ENCODE measurements at places on chromosomes 5 and 9. TPM values are rescaled to one million over a fixed set of nuclear protein-coding genes. Genes with fewer than 3 reads are reported as not detected.

Gene GMCL2
- total RNA-seq = not detected

DNA sequence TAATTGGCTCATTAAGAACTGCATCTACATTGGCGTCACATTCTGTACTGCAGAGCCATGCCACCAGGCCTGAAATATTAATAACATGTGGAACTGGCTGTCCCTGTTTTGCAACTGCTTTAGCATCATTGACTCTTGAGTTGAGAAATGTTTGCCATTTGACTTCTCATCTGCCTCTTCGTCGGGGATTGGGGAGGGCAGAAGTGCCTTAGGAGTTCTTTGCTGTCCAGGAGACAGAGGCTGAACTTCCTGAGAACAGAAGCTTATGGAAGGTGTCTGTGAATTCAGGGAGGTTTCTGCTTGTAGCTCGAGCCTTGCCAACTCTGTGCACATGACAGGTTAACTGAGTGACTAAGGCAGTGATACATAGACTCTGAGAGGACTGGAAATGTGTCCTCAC is 265.0 kb downstream of the KIF4B start:
- ATAC-seq = peak; percentile 87

DNA sequence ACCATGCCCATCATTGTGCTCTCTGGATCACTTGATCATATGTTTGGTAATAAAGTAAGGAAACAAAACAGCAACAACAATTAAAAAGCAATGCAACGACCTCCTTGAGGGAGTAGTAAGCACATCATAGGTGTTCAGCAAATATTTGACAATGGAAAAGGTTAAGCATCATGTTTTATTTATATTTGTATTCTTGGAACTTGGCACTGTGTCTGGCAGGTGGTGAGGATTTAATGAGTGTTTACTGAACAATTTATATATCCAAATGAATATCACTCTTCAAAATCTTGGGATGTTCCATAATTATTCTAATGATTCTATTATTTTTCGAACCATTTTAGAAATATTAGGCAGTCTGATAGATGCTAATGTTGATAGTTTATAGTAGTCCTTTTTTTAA is 6.2 kb downstream of the PIP5K1B start:
- no peak for ATAC-seq

DNA sequence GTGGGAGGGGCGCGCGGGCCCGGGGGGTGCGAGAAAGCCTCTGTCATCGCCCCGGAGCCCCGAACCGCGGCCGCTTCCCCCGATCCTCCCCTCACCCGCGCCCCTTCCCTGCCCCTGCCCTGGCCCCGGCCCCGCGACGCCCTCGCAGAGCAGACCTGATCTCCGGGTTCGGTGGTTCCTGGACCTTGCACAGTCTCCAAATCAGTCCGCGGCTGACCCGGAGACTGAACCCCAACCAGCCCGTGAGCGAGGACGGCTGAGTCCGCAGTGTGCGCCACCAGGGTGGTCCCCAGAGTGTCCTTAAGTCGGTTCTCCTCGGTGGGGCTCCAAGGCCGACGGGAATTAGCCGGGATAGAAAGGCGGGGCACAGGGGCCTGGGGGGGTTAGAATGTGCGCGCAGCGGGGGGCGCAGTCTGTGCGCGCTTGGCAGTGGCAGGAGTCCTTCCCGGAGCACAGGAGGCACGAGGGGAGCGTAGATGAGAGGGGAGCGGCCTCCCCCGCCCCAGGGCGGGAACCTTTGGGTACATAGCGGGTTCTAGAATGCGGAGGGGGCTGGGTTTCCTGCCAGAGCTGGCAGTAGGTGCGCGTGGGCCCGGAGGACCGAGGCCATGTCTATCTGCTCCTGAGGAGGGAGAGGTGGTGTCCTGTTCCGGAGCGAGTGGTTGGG is 779 bp downstream of the PKN3 start:
- peak; percentile 29 for ATAC-seq

Gene SLC6A3
- total RNA-seq = 0.16 TPM

- no peak for ATAC-seq
Measured at GRCh38 chr5:83856881-83857280, 136.2 kb upstream of the HAPLN1 start.

GRCh38 chr9:127726871-127727270 is 8.2 kb downstream of the TOR2A start:
- no peak for ATAC-seq

DNA sequence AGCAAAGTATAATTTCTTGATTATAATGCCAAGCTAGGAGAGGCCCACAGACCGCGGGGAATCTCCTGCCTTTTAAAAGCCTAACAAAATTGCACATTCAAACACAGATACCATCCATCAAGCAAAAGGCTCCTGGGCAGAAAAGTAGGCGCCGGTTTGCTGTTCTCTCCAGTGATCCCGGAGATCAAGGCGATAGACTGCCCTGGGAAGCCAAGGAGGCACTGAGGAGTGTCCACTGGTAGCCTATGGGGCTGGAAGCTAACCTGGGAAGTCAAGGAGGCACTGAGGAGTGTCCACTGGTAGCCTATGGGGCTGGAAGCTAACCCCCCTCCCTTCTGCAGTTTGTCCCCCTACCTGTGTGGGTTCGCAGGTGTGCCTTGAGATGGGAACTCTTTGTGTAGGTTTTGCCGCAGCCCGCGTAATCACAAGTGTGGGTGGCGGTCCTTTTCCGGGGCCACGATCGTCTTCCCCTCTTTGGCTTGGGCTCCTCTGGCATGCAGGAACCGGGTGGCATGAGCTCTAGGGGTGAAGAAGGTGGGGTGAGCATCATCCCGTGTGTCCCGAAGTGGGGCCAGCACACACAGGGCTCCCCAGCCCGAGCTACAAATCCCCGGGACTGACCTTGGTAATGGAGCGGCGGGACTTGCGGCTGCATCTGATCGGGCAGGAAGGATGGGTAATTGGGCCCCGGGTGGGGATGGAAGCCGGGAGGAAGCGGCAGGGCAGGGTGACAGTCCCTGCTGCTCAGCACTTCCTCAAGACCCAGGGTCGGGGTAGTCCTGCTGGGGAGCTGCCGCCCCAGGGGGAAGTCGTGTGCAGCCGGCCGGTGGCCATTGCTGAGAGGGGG is 2.7 kb downstream of the KLF4 start:
- ATAC-seq = no peak

GRCh38 chr9:84818791-84819190 is 149.3 kb downstream of the NTRK2 start:
- no peak for ATAC-seq

GRCh38 chr5:392431-392988 is 50.5 kb upstream of the EXOC3 start:
- ATAC-seq = peak; percentile 14

GRCh38 chr9:35627575-35627974 is 9.4 kb upstream of the CD72 start:
- ATAC-seq = no peak

DNA sequence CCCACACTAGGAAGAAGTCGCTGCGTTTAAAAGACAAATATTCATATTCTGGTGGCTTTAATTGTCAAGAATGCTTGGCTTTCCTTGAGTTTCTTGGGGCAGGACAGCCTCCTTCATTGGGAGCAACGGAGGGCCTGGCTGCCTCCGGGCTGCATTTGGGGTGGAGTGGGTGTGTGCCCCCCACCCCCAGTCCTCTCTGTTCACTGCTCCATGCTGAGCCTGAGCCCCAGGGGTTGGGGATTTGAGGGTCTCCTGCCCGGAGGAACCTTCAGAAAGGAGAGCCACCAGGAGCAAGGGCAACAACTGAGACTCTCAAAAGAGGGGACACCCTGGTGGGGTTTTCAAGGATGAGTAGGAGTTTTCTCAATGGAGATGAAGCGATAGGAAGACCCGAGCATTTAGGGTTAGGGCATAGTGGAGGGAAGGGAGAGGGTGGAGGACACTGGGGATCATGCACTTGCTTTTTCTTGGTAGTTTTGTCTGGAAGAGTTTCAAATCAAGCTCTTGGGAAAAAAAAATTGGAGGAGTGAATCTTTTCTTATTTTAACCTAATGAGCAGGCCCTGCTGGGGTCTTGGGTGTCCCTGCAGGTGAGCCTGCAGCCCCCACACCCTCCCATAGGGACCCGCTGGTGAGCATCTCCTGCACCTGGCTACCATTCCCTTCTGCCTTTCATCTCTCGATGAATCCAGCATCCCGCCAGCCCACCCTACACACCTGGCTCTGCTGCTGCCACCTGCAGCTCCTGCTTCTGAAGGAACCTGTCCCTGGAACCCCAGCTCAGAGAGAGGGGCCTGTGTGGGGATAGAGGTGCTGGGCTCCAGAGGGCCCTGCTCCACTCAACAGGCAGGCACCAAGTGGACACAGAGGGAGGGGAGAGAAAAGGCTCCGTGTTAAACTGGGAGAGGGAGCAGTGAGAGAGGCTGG is 4.1 kb downstream of the SLC6A19 start:
- no peak for ATAC-seq

DNA sequence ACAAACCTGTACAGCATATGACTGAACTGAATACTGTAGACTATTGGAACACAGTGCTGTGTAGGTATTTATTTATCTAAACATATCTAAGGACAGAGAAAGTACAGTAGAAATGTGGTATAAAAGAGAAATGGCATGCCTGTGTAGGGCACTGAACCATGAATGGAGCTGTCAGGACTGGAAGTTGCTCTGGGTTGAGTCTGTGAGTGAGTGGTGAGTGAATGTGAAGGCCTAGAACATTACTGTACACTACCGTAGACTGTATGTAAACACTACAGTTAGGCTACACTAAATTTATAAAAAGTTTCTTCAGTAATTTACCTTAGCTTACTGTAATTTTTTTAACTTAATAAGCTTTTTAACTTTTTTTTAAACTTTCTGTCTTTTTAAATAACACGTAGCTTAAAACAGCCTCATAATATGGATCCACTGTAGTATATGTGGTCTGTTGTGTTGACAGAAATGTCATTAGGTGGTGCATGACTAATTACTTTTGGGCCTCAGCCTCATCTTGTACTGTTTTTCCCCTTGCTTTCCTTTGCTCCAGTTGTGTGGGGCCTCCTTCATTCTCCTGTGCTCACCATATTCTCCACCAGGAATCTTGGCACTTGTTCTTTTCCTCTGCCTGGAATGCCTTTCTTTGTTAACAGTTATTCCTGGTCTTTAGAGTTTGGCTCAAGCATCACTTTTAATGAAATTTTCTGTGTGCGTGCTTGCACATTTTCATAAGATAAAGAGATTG is 8.8 kb downstream of the SPIN1 start:
- ATAC-seq = no peak

DNA sequence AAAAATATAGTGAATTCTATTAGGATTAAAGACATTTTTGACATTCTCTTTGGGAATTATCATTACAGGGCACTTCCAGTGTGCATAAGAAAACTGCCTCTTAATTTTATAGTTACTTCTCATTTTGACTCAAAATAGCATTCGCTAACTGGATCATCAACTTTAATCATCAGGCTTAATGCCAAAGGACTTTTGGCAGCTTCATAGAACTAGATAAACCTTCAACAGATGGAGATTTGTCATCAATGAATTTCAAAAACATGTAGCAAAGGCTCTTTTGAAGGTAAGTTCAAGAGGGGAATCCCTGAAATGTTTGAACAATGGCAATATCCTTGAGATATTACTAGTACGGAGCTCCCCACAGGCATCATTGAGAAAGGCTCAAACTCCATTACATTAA is 447.2 kb downstream of the PDE4D start:
- ATAC-seq = no peak

Gene SGCD
- 0.52 TPM for total RNA-seq

DNA sequence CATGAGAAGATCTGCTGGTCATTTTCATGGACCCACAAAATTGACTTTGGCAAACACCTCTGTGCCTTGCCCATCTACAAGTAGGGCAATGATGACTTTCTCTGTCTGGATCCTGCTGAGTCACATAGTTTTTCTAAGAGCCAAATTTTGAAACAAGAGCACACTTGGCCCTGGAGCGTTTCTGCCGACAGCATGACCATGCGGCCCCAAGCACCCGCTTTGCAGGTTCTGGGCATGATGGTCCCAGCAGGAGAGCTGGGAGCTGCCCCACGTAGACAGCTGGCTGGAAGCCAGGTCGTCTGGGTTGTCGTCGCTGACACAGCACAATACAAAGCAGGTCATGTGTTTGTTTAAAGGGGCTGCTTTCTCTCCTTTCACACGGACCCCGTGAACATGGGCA is 159.8 kb downstream of the SYK start:
- peak; percentile 60 for ATAC-seq

Gene AMBP
- 0.44 TPM for total RNA-seq

Measured in esophagus mucosa (tissue), 1 donor.